Suprapubic skin (tissue), 4 donors: ENCODE measurements at places on chromosomes 11 and 22. TPM values are rescaled to one million over a fixed set of nuclear protein-coding genes. Genes with fewer than 3 reads are reported as not detected.

Gene PAK1
- total RNA-seq: 47.9 TPM

Gene CEP164
- 34.3 TPM for total RNA-seq

Gene MS4A12
- not detected for total RNA-seq

Gene LTO1
- 41.4 TPM for total RNA-seq

- no peaks in the 10 kb centered on the region for H3K36me3 ChIP-seq
- H3K27me3 ChIP-seq: peaks cover 6% of the 10 kb centered on the region
- peaks cover 18% of the 10 kb centered on the region for H3K4me1 ChIP-seq
These were observed 23.3 kb upstream of the ACR start for GRCh38 chr22:50714631-50715179.

DNA sequence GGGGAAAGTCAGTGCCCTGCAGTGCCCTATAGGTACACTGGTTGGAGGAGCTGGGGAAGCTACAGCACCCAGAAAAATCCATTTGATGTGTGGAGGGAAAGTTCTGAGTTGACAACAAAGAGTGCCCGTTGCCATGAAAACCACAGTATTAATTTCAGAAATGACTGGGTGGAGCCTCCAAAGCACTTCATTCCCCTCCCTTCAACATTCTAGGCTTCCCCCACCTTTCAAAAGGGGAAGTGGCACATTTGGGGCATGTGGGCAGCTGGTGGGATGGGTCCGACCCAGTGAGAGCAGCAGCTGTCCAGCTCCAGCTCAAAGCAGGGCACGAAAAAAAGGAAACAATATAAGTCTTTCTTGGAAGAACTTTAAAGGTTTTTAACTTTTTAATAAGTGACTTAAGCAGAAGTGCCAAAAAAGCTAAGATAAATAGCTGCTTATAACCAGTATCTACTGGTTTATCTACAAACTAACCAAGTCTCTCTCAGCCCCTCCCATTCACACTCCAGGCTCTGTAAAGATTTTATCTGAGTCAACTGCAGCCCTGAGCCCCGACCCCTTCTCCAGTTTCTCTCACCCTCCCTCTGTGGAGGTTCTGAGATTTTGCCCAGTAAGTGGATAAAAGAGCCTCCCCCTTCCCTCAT lies 9.0 kb upstream of the AHNAK start:
- no peaks in the 10 kb centered on the region for H3K27me3 ChIP-seq
- peak overlapping the region; percentile 98 for H3K27ac ChIP-seq
- H3K4me1 ChIP-seq: peaks cover 97% of the 10 kb centered on the region
- H3K4me3 ChIP-seq: peak overlapping the region; percentile 29
- no peak for DNase-seq

DNA sequence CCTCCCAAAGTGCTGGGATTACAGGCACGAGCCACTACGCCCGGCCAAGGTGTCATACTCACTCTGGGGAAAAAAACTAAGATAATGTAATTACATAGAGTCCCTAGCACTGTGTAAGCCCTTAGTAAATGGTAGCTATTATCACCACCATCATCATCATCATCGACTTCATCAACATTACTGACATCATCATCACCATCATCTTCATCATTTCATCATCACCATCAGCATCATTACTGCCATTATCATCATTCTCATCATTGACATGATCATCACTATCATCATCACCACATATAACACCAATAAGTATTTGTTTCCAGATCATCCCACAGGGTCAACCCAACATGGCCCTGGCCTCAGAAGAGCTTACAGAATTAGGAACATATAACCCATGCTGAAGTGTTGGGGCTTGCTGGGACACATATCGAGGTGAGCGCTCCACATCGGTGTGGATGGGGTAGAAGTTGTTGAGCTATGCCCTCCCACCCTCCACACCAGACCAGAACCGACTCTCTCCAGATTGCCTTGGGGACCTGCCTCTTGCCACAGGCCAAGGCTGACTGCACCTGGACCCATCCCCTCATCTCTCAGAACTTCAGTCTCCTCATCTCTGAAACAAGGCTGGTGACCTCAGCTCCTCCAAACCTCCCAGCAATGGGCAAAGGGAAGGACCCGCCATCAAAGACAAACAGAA lies 14.7 kb upstream of the CD5 start:
- H3K4me3 ChIP-seq: no peak overlapping the region
- no peak for DNase-seq
- H3K4me1 ChIP-seq: no peaks in the 10 kb centered on the region

DNA sequence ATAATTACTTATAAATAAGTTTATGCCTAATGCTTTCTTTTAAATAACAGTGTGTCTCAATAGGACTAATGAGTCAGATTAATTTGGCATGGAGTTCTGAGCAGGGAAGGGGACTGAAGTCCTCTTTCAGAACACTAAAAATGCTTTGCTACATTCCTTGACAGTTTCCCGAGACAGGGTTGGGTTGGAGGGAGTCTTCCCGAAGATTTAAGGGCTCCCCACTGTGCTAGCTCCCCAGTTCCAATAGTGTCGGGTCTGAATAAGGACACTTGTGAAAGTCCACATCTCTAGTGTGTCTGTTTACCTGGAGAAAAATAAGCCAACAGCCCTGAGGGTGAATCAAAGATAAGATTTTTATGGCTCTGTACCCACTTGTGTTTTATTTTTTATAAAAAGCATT lies 41.8 kb upstream of the HSD17B12 start:
- peaks cover 4% of the 10 kb centered on the region for H3K4me1 ChIP-seq
- no peaks in the 10 kb centered on the region for H3K36me3 ChIP-seq
- peaks cover 50% of the 10 kb centered on the region for H3K27me3 ChIP-seq
- no peak overlapping the region for H3K27ac ChIP-seq
- no peak for DNase-seq
- H3K4me3 ChIP-seq: no peak overlapping the region

- DNase-seq: no peak
- H3K27me3 ChIP-seq: no peaks in the 10 kb centered on the region
- H3K4me3 ChIP-seq: peak overlapping the region; percentile 95
These were observed 782 bp downstream of the SMARCB1 start for GRCh38 chr22:23787600-23787896.

DNA sequence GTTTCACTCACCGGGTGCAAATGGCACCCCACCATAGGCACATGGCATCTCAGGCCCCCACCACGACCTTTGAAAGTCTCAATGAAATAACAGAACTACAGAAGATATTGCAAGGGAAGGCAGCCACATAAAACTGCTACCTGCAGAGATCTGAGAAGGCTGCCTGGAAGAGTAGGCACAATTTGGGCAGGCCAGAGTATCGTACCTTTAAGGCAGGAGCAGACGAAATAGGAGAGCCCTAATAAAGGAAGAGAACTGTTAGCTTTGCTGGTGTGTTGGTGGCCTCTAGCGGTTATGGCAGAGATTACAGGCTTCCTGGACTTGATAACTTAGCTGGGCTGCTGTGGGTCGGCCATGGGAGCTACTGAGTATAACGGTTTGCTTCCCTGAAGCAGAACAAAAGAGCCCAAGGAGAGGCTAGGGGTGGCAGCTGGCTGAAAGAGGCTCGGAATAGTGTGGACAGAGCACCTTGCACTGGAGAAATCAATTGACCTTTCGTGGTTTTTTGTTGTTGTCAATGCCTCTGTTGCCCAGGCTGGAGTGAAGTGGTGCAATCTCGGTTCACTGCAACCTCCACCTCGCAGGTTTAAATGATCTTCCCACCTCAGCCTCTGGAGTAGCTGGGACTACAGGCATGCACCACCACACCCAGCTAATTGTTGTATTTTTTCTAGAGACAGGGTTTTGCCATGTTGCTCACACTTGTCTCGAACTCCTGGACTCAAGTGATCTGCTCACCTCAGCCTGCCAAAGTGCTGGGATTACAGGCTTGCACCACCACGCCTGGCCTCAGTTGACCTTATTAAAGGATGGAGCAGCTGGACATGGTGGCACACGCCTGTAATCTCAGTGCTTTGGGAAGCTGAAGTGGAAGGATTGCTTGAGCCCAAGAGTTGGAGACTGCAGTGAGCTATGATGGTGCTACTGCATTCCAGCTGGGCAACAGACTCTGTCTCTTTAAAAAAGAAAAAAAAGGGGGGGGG lies 4.8 kb downstream of the SDF2L1 start:
- H3K4me3 ChIP-seq: no peak overlapping the region
- peaks cover 6% of the 10 kb centered on the region for H3K36me3 ChIP-seq
- H3K4me1 ChIP-seq: peaks cover 23% of the 10 kb centered on the region
- no peak for DNase-seq
- H3K27ac ChIP-seq: no peak overlapping the region

- H3K27me3 ChIP-seq: peaks cover 15% of the 10 kb centered on the region
- H3K27ac ChIP-seq: no peak overlapping the region
- no peaks in the 10 kb centered on the region for H3K36me3 ChIP-seq
- no peak for DNase-seq
These were observed 6.0 kb downstream of the SYT9 start for GRCh38 chr11:7257724-7258123.

GRCh38 chr22:41745968-41746367 lies 46.7 kb downstream of the MEI1 start:
- H3K27me3 ChIP-seq: no peaks in the 10 kb centered on the region
- no peak overlapping the region for H3K4me3 ChIP-seq
- no peak for DNase-seq
- no peaks in the 10 kb centered on the region for H3K36me3 ChIP-seq

DNA sequence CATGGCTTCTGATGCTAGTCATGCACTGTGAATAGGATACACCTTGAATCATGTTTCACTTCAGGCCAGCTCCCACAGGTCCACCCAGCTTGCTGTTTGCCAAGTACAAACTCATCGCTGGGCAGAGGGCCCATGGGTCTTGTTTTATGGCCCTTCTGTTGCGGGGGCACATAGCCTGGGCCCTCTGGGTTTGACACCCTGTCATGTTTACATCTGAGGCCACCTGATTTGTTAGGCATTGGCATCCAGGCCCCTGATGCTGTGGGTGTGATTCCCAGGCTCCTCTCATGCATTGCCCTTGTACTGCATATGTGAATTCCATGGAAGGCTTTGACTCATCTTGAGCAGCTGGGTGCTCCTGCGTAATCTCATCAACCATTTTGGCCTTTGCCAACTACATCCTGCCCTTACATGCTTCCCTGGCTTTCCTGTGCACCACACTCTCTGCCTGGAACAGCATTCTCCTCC lies 32.6 kb downstream of the PPFIBP2 start:
- H3K4me3 ChIP-seq: no peak overlapping the region
- H3K27ac ChIP-seq: peak overlapping the region; percentile 86
- peaks cover 39% of the 10 kb centered on the region for H3K4me1 ChIP-seq
- H3K27me3 ChIP-seq: no peaks in the 10 kb centered on the region
- peaks cover 8% of the 10 kb centered on the region for H3K36me3 ChIP-seq

DNA sequence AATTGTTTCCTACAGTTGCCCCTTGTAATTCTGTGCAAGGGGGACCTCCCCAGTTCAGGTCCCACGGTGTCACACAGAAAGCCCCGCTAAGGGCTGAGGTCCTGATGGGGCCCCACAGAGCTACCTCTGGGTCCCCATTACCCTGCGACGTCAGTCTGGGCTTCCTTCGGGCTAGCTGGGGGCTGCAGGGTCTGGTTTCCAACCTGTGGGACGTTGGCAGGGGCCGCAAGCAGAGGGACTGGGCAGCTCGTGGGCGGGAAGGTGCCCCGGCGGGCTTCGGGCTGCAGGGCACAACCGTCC lies 698 bp downstream of the SLC37A4 start:
- peaks cover 7% of the 10 kb centered on the region for H3K36me3 ChIP-seq
- peak overlapping the region; percentile 92 for H3K27ac ChIP-seq
- H3K4me1 ChIP-seq: peaks cover 26% of the 10 kb centered on the region

DNA sequence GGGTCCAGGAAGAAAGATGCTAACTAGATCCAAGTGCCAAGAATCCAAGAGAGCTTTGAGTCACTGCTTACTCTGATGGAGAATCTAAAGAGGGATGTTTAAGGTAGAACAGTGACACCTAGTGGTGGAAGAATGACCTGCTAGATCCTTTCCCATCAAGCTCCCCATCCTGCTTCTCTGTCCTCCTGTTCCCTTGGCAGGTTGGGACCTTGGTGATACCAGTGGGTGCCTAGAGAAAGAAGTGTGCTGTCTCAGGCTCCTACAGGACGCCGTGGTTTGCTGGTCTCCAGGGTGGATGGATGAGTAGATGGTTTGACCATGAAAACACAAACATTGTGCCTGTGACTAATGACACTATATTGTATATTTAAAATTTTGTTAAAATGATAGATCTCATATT lies 383.7 kb downstream of the TMEM135 start:
- H3K4me3 ChIP-seq: no peak overlapping the region
- H3K36me3 ChIP-seq: no peaks in the 10 kb centered on the region
- no peak for DNase-seq

DNA sequence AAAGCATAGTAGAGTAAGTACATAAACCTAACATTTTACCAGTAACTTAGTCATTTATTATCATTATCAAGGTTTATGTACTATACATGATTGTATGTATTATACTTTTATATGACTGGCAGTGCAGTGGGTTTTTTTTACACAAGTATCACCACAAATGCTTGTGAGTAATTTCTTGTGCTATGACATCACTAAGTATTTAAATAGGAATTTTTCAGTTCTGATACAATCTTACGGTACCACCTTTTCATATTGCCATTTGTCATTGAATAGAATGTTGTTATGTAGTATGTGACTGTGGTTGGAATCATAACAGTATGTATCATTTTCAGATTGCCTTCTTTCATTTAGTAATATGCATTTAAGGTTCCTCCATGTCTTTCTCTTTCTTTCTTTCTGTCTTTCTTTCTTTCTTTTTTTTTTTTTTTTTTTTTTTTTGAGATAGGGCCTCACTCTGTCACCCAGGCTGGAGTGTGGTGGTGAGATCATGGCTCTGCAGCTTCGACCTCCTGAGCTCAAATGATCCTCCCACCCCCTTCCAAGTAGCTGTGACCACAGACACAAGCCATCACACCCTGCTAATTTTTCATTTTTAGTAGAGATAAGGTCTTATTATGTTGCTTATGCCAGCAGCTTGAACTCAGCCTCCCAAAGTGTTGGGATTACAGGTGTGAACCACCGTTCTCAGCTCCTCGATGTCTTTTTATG lies 18.6 kb downstream of the ATM start:
- H3K4me1 ChIP-seq: peaks cover 2% of the 10 kb centered on the region
- DNase-seq: no peak
- no peaks in the 10 kb centered on the region for H3K27me3 ChIP-seq
- H3K36me3 ChIP-seq: peaks cover 25% of the 10 kb centered on the region
- no peak overlapping the region for H3K4me3 ChIP-seq

DNA sequence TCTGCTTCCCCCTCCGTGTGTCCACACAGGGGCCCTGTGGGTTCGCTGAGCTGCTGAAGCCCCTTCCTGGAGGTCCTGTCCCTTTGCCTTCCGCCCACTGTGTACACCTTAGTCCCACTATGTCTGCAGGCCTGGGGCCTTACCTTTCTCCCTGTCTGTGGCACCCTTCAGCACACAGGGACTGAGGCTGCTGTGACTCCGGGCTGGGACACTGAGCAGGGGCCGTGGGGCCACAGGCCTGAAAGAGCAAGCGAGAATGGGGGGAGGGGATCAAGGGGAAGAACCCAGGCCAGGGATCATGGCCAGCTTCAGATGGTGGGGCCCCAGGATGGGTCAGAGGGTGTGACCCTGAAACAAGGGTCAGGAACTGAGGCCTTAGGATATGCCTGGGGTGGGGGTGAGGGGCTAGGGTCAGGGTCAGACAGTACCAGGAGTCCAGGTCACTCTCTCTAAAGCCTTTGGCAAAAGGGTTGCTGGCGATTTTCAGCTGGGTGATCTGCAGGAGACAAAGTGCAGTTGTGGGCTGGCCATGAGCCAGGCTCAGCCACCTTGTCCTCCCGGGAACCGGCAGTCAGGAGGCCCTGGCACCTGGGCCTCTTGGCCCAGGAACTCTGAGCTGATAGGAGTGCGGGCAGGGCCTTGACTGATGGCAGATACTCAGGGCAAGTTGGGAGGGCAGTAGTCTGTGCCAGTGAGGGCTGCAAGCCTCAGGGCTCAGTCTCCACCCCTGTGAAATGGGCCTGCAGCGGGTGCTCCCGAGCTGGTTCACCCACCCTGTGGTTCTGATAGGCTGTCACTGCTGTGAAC lies 2.6 kb upstream of the NUDT8 start:
- no peak overlapping the region for H3K4me3 ChIP-seq
- no peak overlapping the region for H3K27ac ChIP-seq
- no peaks in the 10 kb centered on the region for H3K36me3 ChIP-seq
- peak; percentile 57 for DNase-seq
